ENCODE measurements at places on chromosomes 16 and 17. TPM values are rescaled to one million over a fixed set of nuclear protein-coding genes. Genes with fewer than 3 reads are reported as not detected.

The SULT1A4 gene
- 16.7 TPM for total RNA-seq

The CACNG5 gene
- total RNA-seq: not detected

The SGF29 gene
- total RNA-seq: 51.1 TPM

The CCL8 gene
- total RNA-seq: not detected

The CSF3 gene
- not detected for total RNA-seq

The SPPL2C gene
- total RNA-seq: not detected

The HOXB8 gene
- 0.70 TPM for total RNA-seq
